CD4-positive, alpha-beta memory T cell (primary cell): ENCODE measurements at places on chromosomes 3 and 15. TPM values are rescaled to one million over a fixed set of nuclear protein-coding genes. Genes with fewer than 3 reads are reported as not detected.

Gene MESP2
- polyA plus RNA-seq: not detected

Gene DUOXA1
- not detected for polyA plus RNA-seq

Gene RASGRP1
- polyA plus RNA-seq: 47.8 TPM

Gene CPN2
- polyA plus RNA-seq: not detected

Gene ARHGEF3
- 160 TPM for polyA plus RNA-seq

Gene STXBP5L
- polyA plus RNA-seq: not detected

Gene STAG1
- 17.6 TPM for polyA plus RNA-seq

Gene CCR5
- polyA plus RNA-seq: 0.59 TPM

Gene STRIT1
- polyA plus RNA-seq: not detected

Gene SLC27A2
- not detected for polyA plus RNA-seq

Gene EDEM1
- polyA plus RNA-seq: 52.9 TPM

Gene DNAJB8
- polyA plus RNA-seq: not detected

DNA sequence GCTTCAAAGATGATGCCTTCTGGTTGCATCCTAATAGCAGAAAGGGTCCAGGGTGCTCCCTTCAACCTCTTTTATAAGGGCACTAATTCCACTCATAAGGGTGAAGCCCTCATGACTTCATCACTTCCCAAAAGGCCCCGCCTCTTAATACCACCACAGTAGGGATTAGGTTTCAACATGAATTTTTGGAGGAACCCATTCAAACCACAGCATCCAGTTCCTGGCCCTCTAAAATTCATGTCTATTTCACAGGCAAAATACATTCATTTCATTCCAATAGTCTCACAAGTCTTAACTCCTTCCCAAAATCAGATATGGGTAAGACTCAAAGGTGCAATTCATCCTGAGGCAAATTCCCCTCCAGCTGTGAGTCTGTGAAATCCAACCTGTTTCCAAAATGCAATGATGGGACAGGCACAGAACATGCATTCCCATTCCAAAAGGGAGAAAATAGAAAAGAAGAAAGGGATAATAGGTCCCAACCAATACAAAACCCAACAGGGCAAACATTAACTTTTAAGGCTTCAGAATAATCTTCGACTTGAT lies 124.0 kb downstream of the ATP1B3 start:
- DNase-seq: no peak
- no peaks in the 10 kb centered on the region for H3K36me3 ChIP-seq
- no peak overlapping the region for H3K4me3 ChIP-seq
- H3K4me1 ChIP-seq: no peaks in the 10 kb centered on the region
- H3K27ac ChIP-seq: no peak overlapping the region

DNA sequence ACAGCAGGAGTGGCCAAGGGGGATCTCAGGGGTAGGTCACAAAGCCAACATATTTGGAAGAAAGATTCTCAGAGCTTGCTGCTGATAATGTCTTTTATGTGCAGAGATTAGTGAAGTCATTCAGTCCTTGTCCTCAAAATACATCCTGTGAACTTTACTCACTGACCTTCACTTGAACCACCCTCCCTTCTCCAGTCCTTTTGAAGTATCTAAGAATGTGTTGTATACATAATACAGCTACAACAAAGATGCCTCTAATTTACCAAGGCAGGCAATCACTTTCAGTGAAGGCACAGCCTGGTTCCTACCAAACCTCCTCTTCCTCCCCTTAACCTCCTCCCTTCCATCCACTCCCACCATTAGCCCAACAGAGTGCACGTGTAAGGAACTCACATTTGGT lies 38.3 kb downstream of the ETV5 start:
- H3K4me3 ChIP-seq: no peak overlapping the region
- no peaks in the 10 kb centered on the region for H3K27me3 ChIP-seq
- no peaks in the 10 kb centered on the region for H3K4me1 ChIP-seq
- no peak overlapping the region for H3K27ac ChIP-seq
- no peak for DNase-seq
- no peaks in the 10 kb centered on the region for H3K36me3 ChIP-seq

- peaks cover 6% of the 10 kb centered on the region for H3K4me1 ChIP-seq
- H3K4me3 ChIP-seq: no peak overlapping the region
- H3K27ac ChIP-seq: no peak overlapping the region
- no peaks in the 10 kb centered on the region for H3K27me3 ChIP-seq
- no peak for DNase-seq
These were observed 36.8 kb downstream of the BDH1 start for GRCh38 chr3:197518881-197519421.

- no peaks in the 10 kb centered on the region for H3K27me3 ChIP-seq
- H3K27ac ChIP-seq: no peak overlapping the region
- DNase-seq: no peak
- H3K4me1 ChIP-seq: peaks cover 11% of the 10 kb centered on the region
These were observed 775 bp downstream of the C3orf33 start for GRCh38 chr3:155805204-155805801.

DNA sequence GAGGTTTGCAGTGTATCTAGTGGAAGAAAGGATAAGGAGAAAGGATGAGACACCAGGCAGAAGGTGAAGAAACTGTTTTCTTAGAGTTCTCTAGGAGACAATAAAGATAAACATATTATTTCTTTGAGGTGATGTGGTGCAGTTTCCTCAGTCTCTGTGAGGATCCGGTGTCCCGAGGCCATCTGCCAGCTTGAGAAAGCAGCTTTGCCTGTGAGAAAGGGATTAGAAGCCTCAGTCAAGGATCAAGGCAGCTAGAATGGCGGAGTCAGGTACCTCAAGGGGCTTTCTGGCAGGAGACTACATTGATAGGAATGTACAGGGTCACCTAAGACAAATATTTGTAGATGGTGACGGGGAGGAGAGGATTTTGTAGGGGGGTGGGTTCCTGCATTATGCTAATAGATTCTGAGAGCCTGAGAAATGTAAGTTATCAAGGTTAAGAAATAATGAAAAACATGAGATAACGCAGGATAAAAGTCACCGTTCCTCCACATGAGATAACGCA lies 103.9 kb upstream of the MB21D2 start:
- H3K36me3 ChIP-seq: no peaks in the 10 kb centered on the region
- no peak overlapping the region for H3K27ac ChIP-seq
- H3K4me1 ChIP-seq: no peaks in the 10 kb centered on the region
- H3K27me3 ChIP-seq: no peaks in the 10 kb centered on the region

- no peaks in the 10 kb centered on the region for H3K27me3 ChIP-seq
- no peak overlapping the region for H3K27ac ChIP-seq
- no peaks in the 10 kb centered on the region for H3K36me3 ChIP-seq
- peaks cover 74% of the 10 kb centered on the region for H3K4me1 ChIP-seq
These were observed 91.4 kb downstream of the NFKBIZ start for GRCh38 chr3:101940521-101941317.

DNA sequence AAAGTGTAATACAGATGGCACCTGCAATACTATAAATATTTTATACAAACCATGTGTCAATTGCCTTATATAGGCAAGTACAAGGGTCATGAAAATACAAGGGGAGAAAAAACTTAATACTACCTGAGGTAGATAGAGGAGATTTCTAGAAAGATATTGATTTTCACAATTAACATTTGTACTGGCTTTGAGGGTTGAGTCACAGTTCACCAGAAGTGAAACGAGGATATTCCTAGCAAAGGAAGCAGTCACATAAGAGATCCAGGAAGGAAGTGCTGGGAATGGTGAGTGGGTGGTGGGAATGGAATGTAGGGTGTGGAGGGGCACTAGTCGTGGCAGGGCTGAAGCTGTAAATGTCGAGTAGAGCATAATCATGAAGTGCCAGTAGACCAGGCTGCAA lies 108.7 kb downstream of the P2RY1 start:
- no peak overlapping the region for H3K4me3 ChIP-seq
- H3K27ac ChIP-seq: no peak overlapping the region
- no peaks in the 10 kb centered on the region for H3K4me1 ChIP-seq
- no peak for DNase-seq
- H3K27me3 ChIP-seq: no peaks in the 10 kb centered on the region
- H3K36me3 ChIP-seq: no peaks in the 10 kb centered on the region

DNA sequence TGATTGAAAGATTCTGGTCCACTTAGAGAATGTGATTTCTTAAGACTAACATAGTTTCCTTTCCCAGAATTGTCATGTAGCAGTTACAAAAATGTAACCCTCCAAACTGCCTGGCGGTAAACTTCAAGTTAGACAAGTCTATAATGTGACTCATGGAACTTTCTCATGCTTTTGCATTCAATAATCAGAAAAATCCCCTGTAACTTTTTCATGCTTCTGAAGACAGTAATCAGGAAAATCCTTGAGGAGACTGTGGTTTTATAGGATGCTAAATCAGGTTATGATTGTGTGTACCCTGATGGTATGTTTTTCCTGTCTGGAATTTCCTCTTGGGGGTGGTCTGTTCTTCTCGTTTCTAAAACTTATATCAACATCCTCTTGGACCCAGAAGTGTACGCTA lies 74.0 kb upstream of the RARB start:
- H3K4me1 ChIP-seq: no peaks in the 10 kb centered on the region
- H3K36me3 ChIP-seq: no peaks in the 10 kb centered on the region
- H3K4me3 ChIP-seq: no peak overlapping the region
- DNase-seq: no peak

DNA sequence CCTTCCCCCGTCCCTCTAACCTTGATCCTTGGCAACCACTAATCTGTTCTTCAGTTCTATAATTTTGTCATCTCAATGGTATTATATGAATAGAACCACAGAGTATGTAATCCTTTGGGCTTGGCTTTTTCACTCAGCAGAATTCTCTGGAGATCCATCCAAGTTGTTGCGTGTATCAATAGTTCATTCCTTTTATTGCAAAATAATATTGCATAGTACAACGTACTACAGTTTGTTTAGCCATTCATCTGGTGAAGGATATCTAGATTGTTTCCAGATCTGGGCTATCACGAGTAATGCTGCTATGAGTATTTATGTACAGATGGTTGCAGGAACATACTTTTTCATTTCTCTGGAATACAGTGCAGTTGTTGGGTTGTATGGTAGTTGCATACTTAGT lies 76.2 kb downstream of the PLXNA1 start:
- H3K4me1 ChIP-seq: no peaks in the 10 kb centered on the region
- no peaks in the 10 kb centered on the region for H3K36me3 ChIP-seq
- no peak overlapping the region for H3K4me3 ChIP-seq

GRCh38 chr3:57298041-57298440 lies 5.6 kb upstream of the ASB14 start:
- no peaks in the 10 kb centered on the region for H3K4me1 ChIP-seq
- H3K36me3 ChIP-seq: no peaks in the 10 kb centered on the region
- no peak overlapping the region for H3K27ac ChIP-seq
- H3K27me3 ChIP-seq: peaks cover 4% of the 10 kb centered on the region
- no peak for DNase-seq
- H3K4me3 ChIP-seq: no peak overlapping the region

DNA sequence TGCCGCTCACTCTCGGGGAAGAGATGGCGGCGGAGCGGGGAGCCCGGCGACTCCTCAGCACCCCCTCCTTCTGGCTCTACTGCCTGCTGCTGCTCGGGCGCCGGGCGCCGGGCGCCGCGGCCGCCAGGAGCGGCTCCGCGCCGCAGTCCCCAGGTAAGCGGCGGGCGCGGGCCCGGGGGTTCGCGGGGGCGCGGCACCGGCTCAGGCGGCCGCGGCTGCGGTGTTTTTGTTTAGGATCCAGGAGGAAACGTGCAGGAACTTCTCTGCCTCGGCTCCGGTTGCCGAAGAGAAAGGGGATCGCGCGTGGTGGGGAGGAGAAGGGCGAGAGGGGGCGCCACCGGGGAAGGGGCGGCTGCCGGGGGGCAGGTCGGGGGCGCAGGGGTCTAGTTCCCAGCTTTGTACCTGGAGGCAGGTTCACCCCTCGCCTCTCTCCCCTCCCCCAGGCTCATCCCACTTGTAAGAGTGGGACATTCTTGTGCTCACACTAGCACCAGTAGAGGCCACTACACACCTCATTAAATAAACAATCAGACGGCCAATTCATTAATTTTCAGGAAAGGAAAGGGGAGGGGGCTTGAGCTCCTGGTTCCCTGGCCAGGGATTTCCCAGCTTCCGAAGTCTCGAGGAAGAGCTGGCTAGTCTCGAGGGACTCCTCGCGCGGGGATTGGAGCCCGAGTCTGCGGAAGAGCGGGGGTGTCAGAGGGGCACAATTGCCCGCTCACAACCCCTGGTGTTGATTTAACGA lies 562 bp downstream of the NEO1 start:
- no peaks in the 10 kb centered on the region for H3K36me3 ChIP-seq
- peak; percentile 28 for DNase-seq
- H3K27ac ChIP-seq: peak overlapping the region; percentile 56
- H3K4me3 ChIP-seq: peak overlapping the region; percentile 31
- H3K27me3 ChIP-seq: no peaks in the 10 kb centered on the region
- H3K4me1 ChIP-seq: peaks cover 11% of the 10 kb centered on the region

DNA sequence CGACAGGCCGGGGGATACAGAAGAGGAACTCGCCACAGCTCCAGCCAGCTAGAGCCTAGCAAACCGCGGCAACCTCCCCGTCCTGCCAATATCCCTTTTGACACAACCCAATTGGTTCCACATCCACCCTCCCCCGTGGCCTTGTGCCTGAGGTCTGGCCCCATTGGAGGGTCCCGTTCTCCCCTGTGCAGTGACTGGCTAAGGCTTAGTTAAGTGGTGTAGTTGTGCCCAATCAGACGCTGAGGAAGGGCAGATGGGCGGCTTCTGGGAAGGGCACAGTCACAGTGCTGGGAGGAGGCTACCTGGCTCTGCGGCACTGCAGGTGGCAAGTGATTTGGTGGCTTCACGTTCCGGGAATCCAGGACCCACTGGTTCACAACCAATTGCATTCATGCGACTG lies 78.6 kb downstream of the SNRK start:
- no peaks in the 10 kb centered on the region for H3K27me3 ChIP-seq
- DNase-seq: no peak
- H3K27ac ChIP-seq: no peak overlapping the region
- no peaks in the 10 kb centered on the region for H3K36me3 ChIP-seq
- H3K4me1 ChIP-seq: no peaks in the 10 kb centered on the region

GRCh38 chr3:37367436-37367835 lies 193.1 kb upstream of the LRRFIP2 start:
- H3K4me1 ChIP-seq: no peaks in the 10 kb centered on the region
- no peak overlapping the region for H3K27ac ChIP-seq
- DNase-seq: no peak
- H3K4me3 ChIP-seq: no peak overlapping the region
- H3K27me3 ChIP-seq: no peaks in the 10 kb centered on the region

GRCh38 chr3:130258532-130258952 lies 86.9 kb upstream of the COL6A5 start:
- no peak overlapping the region for H3K4me3 ChIP-seq
- no peaks in the 10 kb centered on the region for H3K36me3 ChIP-seq
- DNase-seq: no peak
- no peak overlapping the region for H3K27ac ChIP-seq

DNA sequence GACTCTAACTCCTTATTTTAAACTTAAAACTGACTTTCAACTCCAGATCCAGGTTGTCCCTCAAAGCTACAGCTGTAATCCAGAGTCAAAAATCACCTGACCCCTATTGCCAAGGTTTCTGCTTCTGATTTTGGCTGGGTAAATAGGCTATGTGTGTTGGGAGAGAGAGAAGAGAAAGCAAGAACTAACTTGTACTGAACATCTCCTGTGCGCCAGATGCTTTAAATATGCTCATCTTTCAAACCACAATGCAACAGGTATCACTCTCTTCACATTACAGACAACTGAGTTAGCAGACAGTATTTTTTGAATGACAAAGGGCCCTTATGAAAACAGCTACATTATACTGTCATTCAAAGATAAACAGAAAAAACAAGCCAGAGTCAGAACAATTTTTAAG lies 7.0 kb downstream of the WWTR1 start:
- H3K27ac ChIP-seq: no peak overlapping the region
- no peaks in the 10 kb centered on the region for H3K27me3 ChIP-seq
- no peaks in the 10 kb centered on the region for H3K4me1 ChIP-seq
- no peak overlapping the region for H3K4me3 ChIP-seq
- no peaks in the 10 kb centered on the region for H3K36me3 ChIP-seq
- DNase-seq: no peak

GRCh38 chr3:134504132-134504531 lies 18.3 kb downstream of the CEP63 start:
- no peaks in the 10 kb centered on the region for H3K4me1 ChIP-seq
- DNase-seq: no peak
- no peak overlapping the region for H3K27ac ChIP-seq
